ENCODE measurements at places on chromosomes 1 and 21.

DNA sequence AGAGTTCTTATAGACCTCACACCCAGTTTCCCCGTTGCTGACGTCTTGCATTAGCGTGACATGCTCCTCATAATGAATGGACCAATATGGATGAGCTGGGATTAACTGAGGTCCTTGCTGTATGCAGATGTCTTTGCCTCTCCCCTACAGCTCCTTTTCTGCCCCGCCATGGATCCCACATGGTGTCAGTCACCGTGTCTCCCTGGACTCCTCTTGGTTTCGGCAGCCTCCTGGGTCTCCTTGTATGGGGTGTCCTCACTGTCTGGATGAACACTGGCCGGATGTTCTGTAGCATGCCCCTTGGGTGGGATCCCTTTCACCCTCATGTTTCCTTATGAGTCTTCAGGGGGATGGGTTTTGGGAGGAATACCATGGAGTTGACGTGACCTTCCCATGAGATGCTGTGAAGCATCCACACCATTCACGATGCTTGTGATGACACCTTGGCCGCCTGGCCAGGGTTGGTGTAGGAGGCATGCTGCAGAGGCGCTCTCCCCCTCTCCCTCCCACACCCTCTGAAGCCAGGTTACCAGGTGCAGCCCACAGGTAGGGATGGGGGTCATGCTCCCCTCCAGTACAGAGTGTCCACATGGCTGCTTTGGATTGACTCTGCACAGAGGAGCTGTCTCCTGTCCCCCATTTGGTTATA, 4.4 kb downstream of the GJC2 start:
- DNase-seq, result no peak

DNA sequence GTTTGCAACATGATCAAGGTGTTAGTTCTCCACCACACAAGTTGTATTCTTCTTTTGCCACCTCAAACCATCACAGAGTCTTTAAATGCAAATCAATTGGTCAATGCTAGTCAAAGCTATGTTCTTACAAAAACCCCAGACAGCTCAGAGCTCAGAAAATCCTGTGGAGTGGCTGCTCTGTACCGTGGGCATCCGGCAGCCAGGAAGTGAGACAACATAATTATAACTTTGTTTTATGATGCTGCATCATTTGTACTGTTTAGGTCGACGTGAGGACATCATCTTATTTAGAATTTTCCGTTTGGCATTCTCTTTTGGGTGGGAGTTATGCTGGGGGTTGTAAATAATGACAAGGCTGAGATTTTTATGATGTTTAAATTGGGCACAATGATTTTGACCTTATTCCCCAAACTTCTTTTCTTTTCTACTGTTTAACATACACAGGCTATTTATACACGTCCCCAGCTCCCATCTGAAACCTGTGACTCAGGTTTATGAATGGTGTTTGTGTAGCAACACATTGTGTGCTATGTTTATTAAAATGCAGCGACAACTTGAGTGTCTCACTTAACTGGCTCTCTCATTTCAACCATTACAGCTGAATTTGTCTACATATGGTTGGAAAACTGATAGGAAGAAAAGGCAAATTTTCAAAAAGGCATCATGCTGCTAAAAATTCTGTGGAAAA, 124.0 kb downstream of the CNIH3 start:
- no peak for DNase-seq

- DNase-seq, result no peak
These were observed 10.5 kb upstream of the LRRC52 start for GRCh38 chr1:165533254-165533653.

DNA sequence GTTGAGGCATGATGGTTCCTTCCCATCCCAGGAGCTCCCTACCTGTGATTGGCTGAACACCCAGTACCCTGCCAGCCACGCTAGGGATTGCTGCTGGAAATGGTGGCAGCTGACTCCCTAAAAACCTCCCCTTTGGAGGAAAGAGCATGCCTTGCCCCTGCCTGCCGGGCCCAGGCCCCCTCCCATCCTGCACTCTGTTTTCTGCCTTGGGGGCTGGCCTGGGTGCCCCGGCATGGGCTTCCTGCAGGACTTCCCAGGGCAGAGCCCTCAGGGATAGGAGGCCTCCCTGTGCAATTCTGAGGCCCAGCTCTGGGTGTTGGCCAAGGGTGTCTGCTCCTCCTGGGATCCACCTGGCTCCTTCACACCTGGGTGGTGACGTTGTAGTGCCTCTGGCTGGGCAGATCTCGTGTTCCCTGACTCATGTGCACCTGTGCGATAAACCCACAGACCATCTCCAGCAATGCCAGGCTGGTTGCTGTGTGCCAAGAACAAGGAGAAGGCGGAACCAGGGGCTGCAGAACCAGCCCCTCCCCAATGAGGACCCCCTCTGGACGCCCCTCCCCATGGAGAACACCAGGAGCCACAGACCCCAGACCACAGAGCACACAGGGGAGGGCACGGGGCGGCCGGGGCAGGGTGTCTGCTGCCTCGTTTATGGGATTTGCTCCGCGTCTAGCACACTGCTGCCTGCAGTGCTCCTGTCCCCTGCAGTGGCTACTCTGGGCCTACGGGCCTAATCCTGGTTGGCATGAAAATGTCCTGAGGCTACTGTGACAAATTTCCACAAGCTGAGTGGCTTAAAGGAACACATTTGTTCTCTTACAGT, 13.6 kb downstream of the CSTB start:
- DNase-seq, result no peak

- DNase-seq, result no peak
These were observed 173.0 kb downstream of the CDC7 start for GRCh38 chr1:91673613-91674012.

DNA sequence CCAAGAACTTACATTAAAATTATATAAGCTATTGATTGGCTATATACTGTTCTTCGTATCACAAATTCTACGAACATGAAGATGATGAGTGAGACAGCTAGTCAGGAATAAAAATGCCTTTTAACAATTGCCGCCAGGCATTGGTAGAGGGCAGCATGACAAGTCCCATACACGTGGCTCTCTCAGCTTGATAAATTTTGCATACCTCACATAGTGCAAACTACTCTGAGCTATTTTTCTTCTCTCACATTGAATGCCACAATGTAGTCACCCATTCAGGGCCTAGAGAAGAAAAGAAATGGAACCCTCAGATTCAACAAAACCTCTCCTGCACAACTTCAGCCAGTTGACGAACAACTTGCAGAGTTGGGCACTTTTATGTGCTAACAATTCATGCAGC, 27.0 kb upstream of the FMO2 start:
- no peak for DNase-seq

DNA sequence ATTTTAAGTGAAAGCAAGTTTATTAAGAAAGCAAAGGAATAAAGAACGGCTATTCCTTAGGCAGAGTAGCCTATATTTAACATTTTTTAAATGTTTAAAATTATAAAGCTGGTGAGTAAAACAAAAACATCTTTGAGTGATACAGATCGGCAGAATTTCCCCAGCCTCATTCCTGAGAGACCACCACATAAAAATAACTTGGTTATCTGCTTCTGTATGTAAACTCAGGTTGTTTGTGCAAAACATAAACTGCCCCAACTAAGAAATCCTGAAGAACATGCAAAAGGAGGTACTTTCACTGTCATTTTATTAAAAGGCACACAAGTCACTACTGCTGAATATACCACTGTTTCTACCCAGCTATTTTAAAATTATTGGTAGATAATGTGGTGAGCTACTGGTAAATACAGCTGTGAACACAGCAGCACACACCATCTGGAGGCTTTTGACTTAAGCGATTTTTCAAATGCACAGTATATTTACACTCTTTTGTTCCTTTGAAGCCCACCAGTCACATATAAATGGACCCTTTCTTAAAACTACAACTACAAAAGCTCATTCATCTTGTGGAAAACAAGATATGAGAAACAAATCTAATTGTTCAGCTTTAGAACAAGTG, 119.3 kb downstream of the RERE start:
- no peak for DNase-seq

All from RCC 7860 (cell line).